ENCODE measurements at places on chromosomes 5 and 9.

- no peak for DNase-seq
These were observed 11.5 kb downstream of the SPRY4 start for GRCh38 chr5:142313275-142313674.

- DNase-seq, result no peak
These were observed 77.1 kb upstream of the GOLM1 start for GRCh38 chr9:86176468-86176867.

- no peak for DNase-seq
These were observed 190.8 kb upstream of the SEMA6A start for GRCh38 chr5:116765441-116765840.

GRCh38 chr5:127769386-127769785, 66.2 kb downstream of the CCDC192 start:
- DNase-seq, result no peak

DNA sequence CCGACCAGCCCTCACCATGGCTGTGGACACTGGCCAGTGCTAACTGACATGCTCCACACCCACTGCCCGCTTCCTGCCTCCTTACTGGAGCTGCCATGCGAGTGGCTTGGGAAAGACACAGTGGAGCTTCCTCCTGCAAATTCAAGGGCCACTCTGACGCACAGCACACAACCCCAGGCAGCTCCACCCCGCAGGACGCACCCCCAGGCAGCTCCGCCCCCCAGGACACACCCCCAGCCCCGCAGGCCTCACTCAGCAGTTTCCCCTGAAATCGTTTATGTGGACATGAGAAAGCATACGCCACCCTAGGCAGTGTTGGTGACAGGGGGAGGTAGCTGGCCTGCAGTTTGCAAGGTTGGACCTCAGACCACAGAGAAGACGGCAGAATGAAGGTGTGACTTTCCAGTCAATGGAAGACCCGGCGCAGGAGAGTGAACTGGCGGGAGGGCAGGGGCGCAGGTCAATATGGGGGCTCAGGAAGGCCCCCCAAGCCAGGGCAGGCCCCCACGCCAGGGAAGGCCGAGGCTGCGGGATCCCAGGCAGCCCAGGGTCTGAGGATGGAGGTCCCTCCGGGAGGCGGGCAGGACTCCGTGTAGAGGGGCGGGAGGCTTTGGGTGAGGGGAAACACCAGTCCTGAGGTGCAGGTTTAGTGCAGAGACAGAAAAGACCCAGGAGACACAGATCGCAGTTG, 21.6 kb downstream of the LPCAT1 start:
- DNase-seq, result no peak

GRCh38 chr5:73831066-73831465, 205.1 kb downstream of the ARHGEF28 start:
- DNase-seq, result no peak

- DNase-seq, result no peak
These were observed 46.1 kb downstream of the ENC1 start for GRCh38 chr5:74594137-74595040.

DNA sequence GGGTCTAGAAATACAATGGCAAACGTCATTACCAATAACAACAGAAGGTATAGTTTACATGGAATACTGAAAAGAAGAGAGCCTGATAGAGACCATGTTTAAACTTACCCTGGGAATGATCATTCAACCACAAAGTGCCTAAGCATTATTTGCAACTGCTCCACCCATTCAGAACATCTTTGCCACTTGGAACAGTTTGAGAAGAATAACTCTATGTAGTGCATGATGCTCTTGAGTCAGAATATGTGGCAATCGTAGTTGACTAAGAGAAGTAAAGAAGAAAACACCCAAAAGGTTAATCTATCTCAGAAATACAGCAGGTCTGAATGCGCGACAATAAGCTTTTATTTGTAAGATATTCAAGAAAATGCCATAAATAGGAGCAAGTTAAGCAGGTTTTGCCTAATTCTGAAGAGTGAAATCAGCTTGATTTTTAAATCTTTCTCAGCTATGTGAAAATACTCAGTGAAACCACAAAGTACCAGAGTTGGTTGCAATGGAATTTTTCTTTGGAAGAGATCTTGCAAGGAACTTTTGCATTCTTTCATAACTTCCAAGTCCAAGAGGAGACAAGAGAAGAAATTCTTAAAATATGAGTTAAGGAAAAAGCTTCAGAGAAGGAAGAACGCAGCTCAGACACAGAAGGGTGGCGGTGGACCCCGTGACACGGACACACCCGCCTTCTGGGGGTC, 64.3 kb downstream of the HABP4 start:
- DNase-seq, result no peak

DNA sequence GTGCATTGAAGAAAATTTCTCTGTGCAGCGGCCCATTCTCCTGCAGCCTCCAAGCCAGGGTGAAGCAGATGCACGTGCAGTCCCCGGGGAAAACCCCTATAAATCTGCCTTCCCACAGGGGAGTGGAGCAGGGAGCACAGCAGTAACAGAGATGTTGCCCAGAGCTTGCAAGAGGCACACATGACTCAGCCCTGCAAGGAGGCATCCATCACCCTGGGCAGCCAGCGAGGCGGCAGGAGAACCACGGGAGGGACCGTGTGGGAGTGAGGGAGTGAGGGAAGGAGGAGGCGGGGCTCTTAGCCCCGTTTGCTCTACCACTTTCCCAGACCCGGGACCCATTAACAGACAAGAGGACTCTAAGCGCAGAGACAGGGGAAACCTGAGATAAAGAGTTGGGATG, 96.2 kb upstream of the ARAP3 start:
- no peak for DNase-seq

DNA sequence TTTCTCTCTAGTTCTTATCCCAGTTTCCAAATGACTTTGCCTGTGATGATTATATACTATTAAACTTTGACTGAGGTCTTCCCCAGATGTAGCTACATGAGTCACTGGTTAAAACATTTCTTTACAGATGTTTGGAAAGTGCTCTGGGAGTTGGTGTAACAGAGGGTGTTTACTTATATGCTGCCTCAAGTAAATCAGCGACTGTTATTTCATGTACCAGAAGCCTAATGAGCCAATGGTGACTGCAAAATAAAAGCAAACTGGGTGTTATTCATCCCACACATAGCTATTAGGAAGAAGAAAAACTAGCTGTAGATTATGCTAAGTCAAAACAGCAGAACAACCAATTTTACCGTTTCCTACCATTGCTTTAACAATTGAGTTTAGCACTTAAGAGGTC, 929.7 kb upstream of the SEMA6A start:
- DNase-seq, result no peak

GRCh38 chr9:8599937-8600336, 800.4 kb upstream of the DMAC1 start:
- no peak for DNase-seq

- peak; percentile 20 for DNase-seq
These were observed 302.9 kb downstream of the NSG2 start for GRCh38 chr5:174348311-174348981.

DNA sequence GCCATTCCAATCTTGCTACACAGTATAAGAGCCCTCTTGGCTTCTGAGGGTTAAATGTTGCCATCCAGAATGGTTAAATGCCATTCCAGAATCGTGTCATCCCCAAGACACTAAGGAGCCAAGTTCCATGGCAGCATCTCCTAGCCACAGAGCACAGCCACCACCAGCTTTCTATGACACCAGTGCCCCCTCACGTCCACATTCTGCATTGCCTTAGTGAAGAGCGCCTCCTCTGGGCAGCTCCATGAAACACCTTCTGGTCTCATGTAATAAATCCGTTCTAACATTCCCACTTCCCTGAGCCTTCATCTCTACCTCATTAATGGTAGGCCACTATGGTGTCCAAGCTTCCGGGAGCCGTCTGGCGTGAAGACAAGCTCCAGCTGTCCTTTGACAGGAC, 12.4 kb downstream of the CBY3 start:
- DNase-seq, result peak; percentile 75

DNA sequence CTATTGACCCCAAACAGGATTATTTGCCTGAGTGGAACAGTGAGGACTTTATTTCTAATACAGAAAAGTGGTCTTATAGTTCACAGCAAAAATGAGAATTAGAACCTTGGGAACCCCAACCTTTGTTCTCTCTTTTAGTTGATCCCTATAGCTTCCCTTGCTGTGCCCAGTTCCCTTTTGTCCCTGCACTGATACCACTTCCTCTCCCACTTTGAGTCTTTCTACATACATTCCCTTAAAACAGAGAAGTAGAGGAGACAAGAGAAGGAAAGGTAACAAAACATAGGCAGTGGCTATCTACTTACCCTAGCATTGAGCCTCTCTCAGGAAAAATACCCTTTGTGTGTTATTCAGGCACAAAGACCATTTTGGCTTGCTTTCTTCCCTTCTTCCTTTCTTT, 246.4 kb downstream of the FAM114A2 start:
- no peak for DNase-seq

GRCh38 chr9:33445389-33446239, 1.8 kb downstream of the AQP3 start:
- peak; percentile 45 for DNase-seq

GRCh38 chr9:132881826-132882225, 3.1 kb downstream of the SPACA9 start:
- DNase-seq, result no peak

- peak; percentile 72 for DNase-seq
These were observed 6.9 kb upstream of the ZBTB5 start for GRCh38 chr9:37471942-37472684.

- DNase-seq, result no peak
These were observed 75.4 kb downstream of the NREP start for GRCh38 chr5:111681414-111682120.

DNA sequence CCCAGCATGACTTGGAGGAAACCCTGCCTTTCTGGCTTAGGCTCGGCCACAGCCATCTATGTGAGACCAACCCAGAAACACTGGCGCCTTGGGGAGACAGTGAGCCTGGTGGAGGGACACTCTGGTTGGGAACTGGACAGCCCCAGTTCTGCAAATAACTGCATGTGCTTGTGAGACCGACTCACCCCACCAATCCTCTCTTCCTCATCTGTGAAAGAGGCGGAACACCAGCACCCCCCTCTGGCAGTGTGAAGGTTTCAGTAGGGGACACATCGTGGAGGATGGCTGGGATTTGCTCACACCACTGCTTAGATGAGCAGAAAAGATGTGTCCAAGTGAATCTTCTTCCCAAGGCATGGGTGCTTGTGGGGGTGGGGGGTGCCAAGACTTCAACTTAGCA, 43.4 kb upstream of the N4BP3 start:
- peak; percentile 13 for DNase-seq

- no peak for DNase-seq
These were observed 47.3 kb downstream of the S1PR3 start for GRCh38 chr9:89038382-89039103.

DNA sequence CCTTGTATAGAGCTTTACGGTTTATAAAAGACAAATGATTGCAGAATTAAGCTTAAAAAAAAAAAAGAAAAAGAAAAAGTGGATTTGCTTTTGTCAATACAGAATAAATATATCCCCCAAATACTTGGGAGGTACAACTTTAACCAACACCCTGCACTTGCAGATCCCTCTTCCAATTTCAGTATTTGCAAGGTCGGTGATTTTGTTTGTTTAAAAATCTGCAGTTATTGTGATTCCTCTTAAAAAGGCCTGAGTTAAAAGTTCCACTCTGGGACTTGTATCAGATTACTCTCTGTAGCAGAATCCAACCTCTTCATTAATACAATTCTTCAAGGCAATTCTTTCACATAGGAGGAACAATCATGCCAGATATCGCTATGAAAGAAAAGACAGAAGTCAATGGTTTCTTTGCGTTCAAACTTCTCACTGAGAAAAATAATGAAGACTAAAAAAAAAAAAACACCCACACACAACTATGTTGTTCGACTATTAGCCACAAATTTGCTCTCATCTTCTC, 400.9 kb downstream of the EBF1 start:
- DNase-seq, result no peak

- no peak for DNase-seq
These were observed 1038.3 kb downstream of the TLE1 start for GRCh38 chr9:80651044-80651443.

GRCh38 chr5:115624994-115625393, 842 bp downstream of the TMED7 start:
- no peak for DNase-seq

GRCh38 chr5:172852490-172853354, 18.7 kb downstream of the ERGIC1 start:
- DNase-seq, result peak; percentile 51

GRCh38 chr9:82449986-82450385, 461.4 kb downstream of the SPATA31D1 start:
- no peak for DNase-seq

- peak; percentile 80 for DNase-seq
These were observed at the start of gene GALNT10 for GRCh38 chr5:154190595-154191304. Gene GALNT10, plus strand, starts transcription at chr5:154190733. Its CDS starts 134 bp downstream, at chr5:154190867.

DNA sequence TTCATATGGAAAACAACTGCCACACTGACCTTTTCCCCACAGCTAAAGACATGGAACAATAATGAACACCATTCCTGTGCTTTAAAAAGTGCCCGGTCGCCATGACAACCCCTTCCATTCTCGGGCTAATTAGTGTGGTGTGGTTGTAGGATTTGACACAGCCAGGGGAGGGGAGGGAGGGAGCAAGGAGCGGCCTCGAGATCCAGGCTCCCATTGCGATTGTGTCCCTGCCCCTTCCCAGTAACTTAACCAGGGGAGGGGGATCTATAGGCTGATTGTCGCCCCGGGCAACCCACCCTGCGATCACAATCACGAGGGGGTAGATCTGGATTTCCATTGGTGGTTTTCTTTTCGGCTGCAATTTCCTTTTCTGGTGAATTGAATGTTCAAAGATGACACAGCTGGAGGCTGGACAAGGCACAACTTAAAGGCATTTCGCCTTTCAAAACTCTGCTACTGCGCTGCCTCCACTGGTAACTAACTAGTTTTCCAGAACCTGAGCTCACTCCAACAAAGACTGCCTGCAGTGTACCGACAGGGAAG, 96.7 kb upstream of the RETREG1 start:
- peak; percentile 90 for DNase-seq

- peak; percentile 71 for DNase-seq
These were observed 900 bp downstream of the RGS7BP start for GRCh38 chr5:64506567-64507263.

GRCh38 chr5:163815240-163815791, 309.9 kb downstream of the MAT2B start:
- no peak for DNase-seq

DNA sequence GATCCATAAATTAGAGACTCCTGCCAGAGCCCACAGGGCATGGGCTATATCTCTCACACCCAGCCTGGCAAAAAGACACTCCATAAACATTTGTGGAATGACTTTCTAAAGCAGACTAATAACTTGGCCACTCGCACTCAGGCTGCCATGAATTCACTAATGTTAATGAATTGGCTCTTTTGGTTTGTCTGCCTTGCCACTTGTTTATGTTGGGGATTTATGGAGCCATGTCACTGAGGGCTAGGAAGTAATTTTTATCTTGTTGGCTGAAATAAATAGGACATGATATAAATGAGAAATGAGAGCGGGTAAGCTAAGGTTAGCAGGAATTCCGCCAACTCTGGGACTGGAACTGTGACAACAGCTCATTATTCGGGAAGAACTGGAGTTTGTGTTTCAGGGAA, 55.2 kb downstream of the DROSHA start:
- DNase-seq, result no peak

GRCh38 chr5:119168401-119168800, 97.5 kb downstream of the DMXL1 start:
- no peak for DNase-seq

DNA sequence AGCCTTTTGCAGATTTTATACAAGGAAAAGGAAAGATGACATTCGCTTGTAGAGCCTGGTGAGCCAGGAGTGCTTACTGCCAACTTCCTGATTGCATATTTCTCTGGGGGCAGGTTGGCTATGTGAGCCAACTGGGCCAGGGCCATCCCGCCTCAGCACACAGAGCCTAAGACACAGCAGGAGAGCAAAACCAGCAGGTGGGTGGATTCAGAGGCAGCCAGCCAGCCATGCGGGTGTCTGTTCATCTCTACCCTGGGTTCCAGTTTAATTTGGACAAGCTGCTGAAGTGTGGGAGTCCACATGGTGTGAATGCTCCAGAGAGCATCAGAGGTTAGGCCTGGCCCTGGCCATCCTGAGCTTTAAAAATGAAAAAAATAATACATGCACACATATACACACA, 291.4 kb downstream of the ARHGEF28 start:
- no peak for DNase-seq
